ENCODE measurements at places on chromosomes 1 and 21. TPM values are rescaled to one million over a fixed set of nuclear protein-coding genes. Genes with fewer than 3 reads are reported as not detected.

CD1C gene
- not detected for total RNA-seq

RGS21 gene
- total RNA-seq: not detected

EFNA1 gene
- total RNA-seq: 12.4 TPM

RGS4 gene
- total RNA-seq: not detected

CYP4A22 gene
- total RNA-seq: 1.0 TPM

OR10Z1 gene
- not detected for total RNA-seq

Data from subcutaneous adipose tissue (tissue), 4 donors.